Fibroblast of the aortic adventitia (primary cell): ENCODE measurements at places on chromosomes 6 and 20.

DNA sequence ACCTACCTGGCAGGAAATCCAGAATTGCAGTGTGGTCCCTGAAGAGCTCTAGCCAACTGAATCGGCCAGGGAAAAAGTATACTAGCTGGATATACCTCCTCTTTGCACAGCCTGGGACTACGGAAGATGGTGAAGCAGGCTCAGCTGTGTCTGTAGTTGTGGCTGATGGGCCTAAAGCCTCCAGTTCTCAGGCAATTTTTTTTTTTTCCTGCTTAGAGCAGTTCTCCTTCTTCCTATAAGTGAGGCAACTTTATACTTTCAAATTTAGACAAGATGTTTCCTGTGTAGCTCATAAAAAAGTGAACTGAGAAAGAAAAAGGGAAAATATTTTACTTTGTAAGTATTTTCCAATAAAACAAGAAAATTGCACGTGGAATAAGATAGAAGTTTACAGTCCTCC lies 172.9 kb downstream of the CARMIL1 start:
- no peak for DNase-seq

GRCh38 chr6:150128425-150128824 lies 14.4 kb upstream of the PPP1R14C start:
- DNase-seq, result no peak

DNA sequence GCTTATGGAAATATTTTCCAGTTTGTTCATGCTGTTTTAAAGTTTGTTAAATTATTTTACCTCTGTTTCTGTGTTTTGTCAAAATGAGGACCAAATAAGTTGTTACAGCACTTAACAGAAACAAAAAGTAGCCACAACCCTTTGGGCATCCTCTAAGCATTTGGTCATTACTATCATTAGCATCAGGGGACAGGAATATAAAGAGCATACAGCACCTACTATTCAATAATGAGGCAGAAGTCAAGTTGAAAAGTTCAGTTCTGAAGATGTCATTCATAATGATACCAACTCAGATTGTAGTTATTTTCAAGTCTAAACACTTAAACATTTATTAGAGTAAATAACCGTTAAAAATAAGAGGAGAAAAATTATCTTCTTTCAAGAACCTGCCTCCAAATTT lies 862.3 kb upstream of the FLRT3 start:
- no peak for DNase-seq

GRCh38 chr6:113693851-113694250 lies 163.3 kb upstream of the MARCKS start:
- DNase-seq, result peak; percentile 33

- DNase-seq, result peak; percentile 73
Measured at GRCh38 chr20:35306931-35307517, 14.8 kb upstream of the FAM83C start.

DNA sequence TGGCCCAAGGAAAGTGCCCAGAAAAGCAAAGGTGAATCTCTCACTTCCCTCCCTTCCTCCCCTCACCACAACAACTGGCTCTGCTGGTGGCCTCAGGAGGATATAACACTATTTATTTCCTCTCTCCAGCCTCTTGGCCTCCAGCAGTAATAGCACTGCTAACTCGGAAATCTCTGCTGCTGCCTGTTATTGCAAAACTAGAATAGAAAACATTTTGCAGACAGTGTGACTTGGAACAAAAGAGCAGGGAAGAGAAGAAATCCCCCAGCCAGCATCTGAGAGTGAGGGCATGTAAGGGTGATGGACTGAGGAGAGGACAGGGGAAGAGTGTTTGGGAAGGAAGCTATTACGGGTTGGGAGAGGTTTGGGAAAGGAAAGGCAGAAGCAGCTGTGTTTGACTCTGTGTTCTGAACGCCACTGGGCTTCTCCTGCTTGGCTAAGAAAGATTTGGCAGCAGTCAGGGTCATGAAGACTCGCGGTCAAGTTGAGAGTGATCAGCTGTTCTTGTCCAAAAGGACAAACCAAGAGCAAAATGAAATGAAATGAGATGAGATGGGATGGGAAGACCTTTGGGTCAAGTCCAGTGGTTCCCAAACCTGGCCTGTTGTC lies 81.0 kb upstream of the SNX9 start:
- DNase-seq, result peak; percentile 42
